ENCODE measurements at places on chromosomes 6 and 20.
A peak's percentile ranks its signal among the peaks of the same experiment; 100 is the strongest.

- DNase-seq: no peak
Observed at GRCh38 chr6:134093007-134093573, 40.7 kb upstream of the SLC2A12 start.

GRCh38 chr6:47854971-47855370, 73.1 kb downstream of the OPN5 start:
- DNase-seq: no peak

DNA sequence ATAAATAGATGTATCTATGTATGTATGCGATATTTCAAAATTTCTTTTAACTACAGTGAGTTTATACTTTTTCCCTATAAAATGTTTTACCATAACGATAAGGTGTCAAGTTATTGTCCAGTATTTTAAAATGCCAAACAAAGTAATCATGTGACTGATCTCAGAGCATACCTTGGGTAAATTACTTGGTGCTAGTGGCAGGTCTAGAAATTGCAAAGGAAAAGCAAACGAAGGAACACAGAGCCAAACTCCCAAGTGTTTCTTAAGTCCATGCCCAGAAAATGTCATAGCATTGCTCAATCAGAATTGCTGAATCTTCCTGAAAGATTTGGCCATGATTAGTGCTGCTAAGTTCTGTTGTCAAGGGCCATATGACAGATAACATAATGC, 77.5 kb downstream of the CAP2 start:
- DNase-seq: no peak

GRCh38 chr6:150006961-150007464, 18.3 kb downstream of the RAET1L start:
- peak; percentile 80 for DNase-seq

DNA sequence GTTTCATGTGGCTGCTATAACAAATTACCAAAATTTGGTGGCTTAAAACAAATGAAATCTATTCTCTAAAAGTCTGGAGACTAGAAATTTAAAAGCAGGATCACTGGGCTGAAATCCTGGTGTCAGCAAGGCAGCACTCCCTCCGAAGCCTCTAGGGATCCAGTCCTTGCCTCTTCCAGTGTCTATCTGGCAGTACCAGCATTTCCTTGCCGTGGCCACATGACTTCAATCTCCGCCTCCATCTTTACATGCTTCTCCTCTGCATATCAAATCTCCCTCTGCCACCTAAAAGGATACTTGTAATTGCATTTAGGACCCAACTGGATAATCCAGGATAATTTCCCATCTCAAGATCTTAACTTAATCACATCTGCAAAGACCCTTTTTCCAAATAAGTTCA, 30.2 kb downstream of the ARHGAP18 start:
- DNase-seq: no peak

DNA sequence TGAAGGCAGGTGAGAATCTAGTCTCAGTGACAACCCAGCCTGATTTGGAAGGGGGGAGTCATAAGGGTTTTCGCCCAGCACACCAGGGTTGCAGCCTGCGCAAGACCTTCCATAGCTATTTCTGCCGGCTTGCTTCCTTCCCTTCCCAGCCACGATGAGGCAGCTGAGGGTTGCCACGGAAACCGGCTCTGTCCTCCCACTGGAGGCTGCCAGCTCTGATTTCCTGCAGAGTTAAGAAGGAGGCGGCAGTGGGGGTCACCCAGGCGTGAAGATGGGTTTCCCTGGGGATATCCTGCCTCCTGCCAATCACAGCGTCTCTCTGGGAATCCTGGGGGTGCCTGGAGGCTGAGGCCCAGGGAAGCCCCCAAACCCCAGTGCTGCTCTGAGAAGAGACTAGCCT, 23.1 kb upstream of the KCNB1 start:
- DNase-seq: no peak
